H9 (cell line): ENCODE measurements at places on chromosomes 7 and 10. TPM values are rescaled to one million over a fixed set of nuclear protein-coding genes. Genes with fewer than 3 reads are reported as not detected.

DNA sequence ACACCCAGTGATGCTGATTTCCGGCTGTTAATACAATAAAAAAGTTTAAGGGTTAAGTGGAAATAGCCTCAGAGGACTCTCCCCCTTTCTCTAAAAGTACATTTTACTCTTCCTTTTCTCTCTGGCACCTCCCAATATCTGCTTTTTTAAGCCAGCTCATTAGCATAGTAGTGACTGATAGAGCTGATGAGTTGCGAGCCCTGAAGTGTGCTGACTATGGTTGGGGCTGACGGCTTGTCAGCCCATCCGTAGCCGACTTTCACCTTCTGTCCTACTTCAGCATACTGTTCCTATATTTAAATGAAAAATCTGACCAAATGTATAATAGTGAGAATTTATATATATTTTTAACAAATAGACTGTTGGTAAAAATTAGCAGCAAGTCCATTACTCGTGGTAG lies 80.0 kb downstream of the SHH start:
- no peaks in the 10 kb centered on the region for H3K4me1 ChIP-seq
- DNase-seq = no peak
- H3K27ac ChIP-seq = no peak overlapping the region
- no peaks in the 10 kb centered on the region for H3K27me3 ChIP-seq
- H3K36me3 ChIP-seq = peaks cover 15% of the 10 kb centered on the region

DNA sequence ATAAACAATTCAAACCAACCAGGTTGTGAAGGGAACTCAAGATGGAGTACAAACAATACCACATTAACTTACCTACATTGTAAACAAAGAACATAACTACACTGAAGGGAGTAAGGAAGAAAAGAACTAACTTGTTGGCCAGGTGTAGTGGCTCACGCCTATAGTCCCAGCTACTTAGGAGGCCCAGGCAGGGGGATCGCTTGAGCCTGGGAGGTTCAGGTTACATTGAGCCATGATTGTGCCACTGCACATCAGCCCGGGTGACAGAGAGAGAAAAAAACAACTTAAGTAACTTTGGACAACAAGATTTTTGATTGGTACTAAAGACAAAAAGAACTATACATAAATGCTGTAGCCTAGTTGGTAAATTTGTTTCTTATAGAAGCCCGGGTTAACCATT lies 68.8 kb downstream of the TRIL start:
- H3K36me3 ChIP-seq = peaks cover 6% of the 10 kb centered on the region; the same call in 1 of the 2 replicates
- no peaks in the 10 kb centered on the region for H3K27me3 ChIP-seq
- H3K4me1 ChIP-seq = peaks cover 4% of the 10 kb centered on the region; the same call in 1 of the 2 replicates
- H3K27ac ChIP-seq = peak overlapping the region; percentile 68
- peak overlapping the region; percentile 30; the same call in 1 of the 3 replicates for H3K4me3 ChIP-seq

DNA sequence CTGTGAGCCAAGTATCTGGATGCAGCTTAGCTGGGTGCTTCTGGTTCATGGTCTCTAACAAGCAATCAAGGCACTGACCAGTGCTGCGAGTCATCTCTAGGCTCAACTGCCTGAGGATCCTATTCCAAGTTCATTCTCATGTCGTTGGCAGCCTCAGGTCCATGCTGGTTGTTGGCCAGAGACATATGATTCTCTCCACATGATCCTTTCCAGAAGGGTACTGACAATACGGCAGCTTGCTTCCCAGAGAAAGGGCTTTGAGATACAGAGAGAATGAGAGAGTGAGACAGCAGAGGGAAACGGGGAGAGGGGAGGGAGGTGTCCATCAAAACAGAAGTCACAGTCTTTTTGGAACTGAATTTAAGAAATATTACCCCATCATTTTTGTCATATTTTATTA lies 405.6 kb downstream of the XPNPEP1 start:
- H3K27me3 ChIP-seq = no peaks in the 10 kb centered on the region
- H3K4me1 ChIP-seq = no peaks in the 10 kb centered on the region
- no peak for DNase-seq
- no peak overlapping the region for H3K27ac ChIP-seq
- H3K36me3 ChIP-seq = no peaks in the 10 kb centered on the region; the same call in 1 of the 2 replicates
- H3K4me3 ChIP-seq = no peak overlapping the region

DNA sequence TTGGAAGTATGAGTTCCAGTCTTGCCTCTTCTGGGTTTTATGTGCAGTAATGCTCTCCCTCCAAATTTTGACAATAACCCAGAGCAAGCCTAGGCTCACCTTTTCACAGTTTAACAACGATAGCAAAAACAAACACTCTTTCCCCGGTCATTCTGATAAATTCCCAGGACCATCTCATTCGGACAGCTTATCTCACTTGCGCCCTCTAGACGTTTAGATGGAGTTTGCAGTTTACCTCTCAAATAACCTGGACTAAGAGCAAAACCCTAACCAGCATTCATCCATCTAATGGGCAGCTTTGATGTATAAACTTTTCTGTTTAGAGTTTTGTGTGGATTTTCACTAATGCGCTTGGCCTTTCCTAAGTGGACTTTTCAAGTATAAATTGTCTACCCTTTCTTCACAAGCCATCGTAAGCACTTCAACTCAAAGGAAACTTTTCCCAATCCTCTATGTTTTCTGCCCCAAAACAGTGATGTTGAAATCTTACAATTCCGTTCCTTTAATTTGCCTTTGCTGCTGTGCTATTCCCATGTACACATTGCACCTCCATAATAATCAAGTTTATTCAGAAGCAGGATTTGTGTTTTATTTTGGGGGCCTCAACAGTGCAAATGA lies 114.9 kb downstream of the HDAC9 start:
- no peaks in the 10 kb centered on the region for H3K4me1 ChIP-seq
- no peak overlapping the region for H3K27ac ChIP-seq
- peaks cover 6% of the 10 kb centered on the region; the same call in 2 of the 3 replicates for H3K36me3 ChIP-seq
- H3K4me3 ChIP-seq = no peak overlapping the region
- H3K27me3 ChIP-seq = no peaks in the 10 kb centered on the region
- peak; percentile 42 for DNase-seq

DNA sequence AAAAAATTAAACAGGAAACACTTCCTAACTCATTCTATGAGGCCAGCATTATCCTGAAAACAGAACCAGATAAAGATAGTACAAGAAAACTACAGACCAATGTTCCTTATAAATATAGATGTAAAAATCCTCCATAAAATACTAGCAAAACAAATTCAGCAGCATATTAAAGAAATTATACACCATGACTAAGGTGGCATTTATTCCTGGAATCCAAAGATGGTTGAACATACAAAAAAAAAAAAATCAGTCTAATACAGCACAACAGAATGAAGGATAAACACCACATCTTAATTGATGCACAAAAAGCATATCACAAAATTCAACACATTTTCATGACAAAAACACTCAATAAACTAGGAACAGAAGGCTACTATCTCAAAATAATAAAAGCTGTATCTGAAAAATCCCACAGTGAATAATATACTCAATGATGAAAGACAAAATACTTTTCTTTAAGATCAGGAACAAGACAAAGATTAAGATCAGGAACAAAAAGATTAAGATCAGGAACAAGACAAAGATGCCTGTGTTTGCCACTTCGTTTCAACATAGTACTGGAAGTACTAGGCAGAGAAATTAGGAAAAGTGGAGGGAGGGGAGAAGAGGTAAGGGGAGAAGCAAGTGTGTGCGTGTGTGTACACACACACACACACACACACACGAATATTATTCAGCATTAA lies 95.6 kb downstream of the SNX13 start:
- H3K4me1 ChIP-seq = peaks cover 3% of the 10 kb centered on the region
- no peaks in the 10 kb centered on the region for H3K27me3 ChIP-seq
- H3K27ac ChIP-seq = no peak overlapping the region
- no peak for DNase-seq

DNA sequence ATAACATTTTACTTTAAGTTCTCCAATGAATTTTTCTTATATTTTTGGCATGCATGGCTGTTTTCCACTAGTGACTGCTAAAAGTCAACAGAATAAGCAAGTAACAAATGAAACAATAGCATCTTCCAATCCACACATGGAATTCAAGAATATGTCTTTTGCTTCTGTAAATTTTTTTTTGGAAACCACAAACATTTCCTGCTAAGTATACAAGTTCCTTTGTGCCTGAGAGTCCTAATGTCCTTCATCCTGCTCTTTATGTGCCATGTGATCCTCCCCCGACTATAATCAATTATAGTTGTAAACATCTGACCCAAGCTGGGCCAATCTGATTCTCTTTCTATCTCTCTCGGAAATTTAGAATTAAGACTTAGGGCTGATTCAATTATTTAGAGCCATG lies 61.2 kb downstream of the PPP1R3C start:
- DNase-seq = no peak
- H3K27ac ChIP-seq = no peak overlapping the region
- H3K4me3 ChIP-seq = no peak overlapping the region
- no peaks in the 10 kb centered on the region for H3K4me1 ChIP-seq
- no peaks in the 10 kb centered on the region for H3K36me3 ChIP-seq

DNA sequence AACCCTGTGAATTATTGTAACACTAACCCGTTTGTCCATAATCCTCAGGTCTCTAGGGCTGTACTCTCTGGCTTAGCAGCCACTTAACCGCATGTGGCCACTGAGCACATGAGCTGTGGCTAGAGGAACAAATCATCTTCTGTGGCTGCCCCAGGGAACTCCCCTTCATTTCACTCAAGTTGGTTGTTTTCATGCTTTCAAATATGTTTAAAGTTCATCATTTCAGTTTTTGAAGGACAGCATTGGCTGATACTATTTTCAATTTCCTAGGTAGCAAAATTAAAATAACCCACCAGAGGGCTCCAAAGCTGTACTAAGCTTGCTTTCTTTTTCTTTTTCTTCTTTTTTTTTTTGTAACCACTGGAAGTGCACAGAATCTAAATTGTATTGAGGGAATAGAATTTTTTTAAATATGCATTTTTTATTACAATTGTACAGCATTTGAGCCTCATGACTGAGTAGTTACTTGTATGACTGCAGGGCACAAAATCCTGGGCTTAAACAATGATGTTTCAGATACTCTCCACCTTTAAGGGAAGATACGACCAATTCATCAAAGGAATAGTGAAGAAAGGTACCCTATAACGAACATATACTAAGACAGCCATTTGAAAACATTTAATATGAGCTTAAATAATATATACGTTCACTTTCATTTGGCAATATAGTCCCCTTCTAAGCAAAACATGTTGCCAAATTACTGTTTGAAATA lies 38.6 kb downstream of the MRC1 start:
- H3K36me3 ChIP-seq = no peaks in the 10 kb centered on the region
- H3K4me3 ChIP-seq = no peak overlapping the region
- DNase-seq = no peak
- H3K4me1 ChIP-seq = no peaks in the 10 kb centered on the region
- no peak overlapping the region for H3K27ac ChIP-seq

- no peaks in the 10 kb centered on the region for H3K4me1 ChIP-seq
- H3K4me3 ChIP-seq = no peak overlapping the region
- no peak for DNase-seq
These were observed 62.8 kb downstream of the MTPN start for GRCh38 chr7:135914346-135914745.

GRCh38 chr10:8060704-8061121 lies 6.2 kb downstream of the GATA3 start:
- peaks cover 77% of the 10 kb centered on the region for H3K27me3 ChIP-seq
- H3K4me1 ChIP-seq = peaks cover 18% of the 10 kb centered on the region; the same call in 1 of the 2 replicates
- no peak overlapping the region for H3K27ac ChIP-seq

- no peaks in the 10 kb centered on the region for H3K4me1 ChIP-seq
- peaks cover 5% of the 10 kb centered on the region; the same call in 1 of the 2 replicates for H3K36me3 ChIP-seq
- peak; percentile 71 for DNase-seq
- no peaks in the 10 kb centered on the region for H3K27me3 ChIP-seq
These were observed 2.0 kb upstream of the KIF11 start for GRCh38 chr10:92590623-92591549.

- H3K27ac ChIP-seq = no peak overlapping the region
- no peaks in the 10 kb centered on the region for H3K4me1 ChIP-seq
- no peaks in the 10 kb centered on the region for H3K27me3 ChIP-seq
These were observed 229.6 kb downstream of the NSUN6 start for GRCh38 chr10:18421726-18422293.

Gene LGI1
- total RNA-seq = 1.1 and 1.2 TPM in 2 replicates

Gene SPDYE1
- not detected in 2 replicates for total RNA-seq

Gene FGFR2
- total RNA-seq = 133 and 135 TPM in 2 replicates

Gene SFTPA1
- total RNA-seq = not detected in 2 replicates

Gene FERD3L
- total RNA-seq = not detected in 2 replicates

Gene PRSS1
- total RNA-seq = not detected in 2 replicates
